Fibroblast of villous mesenchyme (primary cell): ENCODE measurements at places on chromosomes 12 and 14. TPM values are rescaled to one million over a fixed set of nuclear protein-coding genes. Genes with fewer than 3 reads are reported as not detected.

- no peak for DNase-seq
These were observed 12.2 kb upstream of the MYH7 start for GRCh38 chr14:23447361-23448350.

GRCh38 chr12:87332987-87333726 lies 696.0 kb downstream of the C12orf50 start:
- no peak for DNase-seq

- DNase-seq = peak; percentile 17
These were observed 20.0 kb upstream of the CLEC2D start for GRCh38 chr12:9649532-9649940.

GRCh38 chr14:86961106-86961716 lies 1031.8 kb downstream of the GALC start:
- DNase-seq = no peak

DNA sequence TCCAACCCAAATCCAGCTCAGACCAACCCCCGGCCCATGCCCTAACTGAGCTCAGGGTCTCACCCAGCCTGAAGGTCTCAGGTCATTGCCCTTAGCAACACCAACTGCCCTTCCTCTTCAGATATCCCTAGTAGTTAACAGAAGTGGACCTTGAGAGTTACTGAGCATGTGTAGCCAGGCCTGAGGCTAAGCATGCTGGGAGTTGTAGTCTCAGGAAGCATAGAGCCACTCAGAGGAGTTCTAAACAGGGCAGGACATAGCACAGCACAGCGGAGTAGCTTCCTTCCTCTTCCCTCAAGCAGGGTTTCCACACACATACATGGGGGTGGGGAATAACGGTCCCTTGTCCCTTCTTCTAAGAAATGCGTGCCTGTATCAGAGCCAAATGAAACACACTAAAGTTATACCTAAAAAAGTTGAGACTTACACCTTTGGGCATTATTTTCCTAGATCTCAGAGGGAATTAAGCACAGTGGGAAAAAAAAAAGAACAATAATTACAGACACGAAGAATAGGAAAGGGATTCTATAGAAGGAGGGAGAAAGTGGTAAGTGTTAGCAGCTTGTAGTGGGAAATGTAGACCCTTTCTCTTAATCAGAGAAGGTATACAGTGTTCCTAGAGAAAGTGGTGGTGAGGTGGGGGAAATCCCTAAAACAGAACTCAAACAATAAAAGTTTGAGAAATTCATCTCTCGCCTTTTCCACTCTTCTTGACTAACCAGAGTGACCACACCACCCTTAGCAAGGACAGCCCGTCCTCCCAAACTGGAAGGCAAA lies 4.4 kb downstream of the KMT2D start:
- peak; percentile 86 for DNase-seq

DNA sequence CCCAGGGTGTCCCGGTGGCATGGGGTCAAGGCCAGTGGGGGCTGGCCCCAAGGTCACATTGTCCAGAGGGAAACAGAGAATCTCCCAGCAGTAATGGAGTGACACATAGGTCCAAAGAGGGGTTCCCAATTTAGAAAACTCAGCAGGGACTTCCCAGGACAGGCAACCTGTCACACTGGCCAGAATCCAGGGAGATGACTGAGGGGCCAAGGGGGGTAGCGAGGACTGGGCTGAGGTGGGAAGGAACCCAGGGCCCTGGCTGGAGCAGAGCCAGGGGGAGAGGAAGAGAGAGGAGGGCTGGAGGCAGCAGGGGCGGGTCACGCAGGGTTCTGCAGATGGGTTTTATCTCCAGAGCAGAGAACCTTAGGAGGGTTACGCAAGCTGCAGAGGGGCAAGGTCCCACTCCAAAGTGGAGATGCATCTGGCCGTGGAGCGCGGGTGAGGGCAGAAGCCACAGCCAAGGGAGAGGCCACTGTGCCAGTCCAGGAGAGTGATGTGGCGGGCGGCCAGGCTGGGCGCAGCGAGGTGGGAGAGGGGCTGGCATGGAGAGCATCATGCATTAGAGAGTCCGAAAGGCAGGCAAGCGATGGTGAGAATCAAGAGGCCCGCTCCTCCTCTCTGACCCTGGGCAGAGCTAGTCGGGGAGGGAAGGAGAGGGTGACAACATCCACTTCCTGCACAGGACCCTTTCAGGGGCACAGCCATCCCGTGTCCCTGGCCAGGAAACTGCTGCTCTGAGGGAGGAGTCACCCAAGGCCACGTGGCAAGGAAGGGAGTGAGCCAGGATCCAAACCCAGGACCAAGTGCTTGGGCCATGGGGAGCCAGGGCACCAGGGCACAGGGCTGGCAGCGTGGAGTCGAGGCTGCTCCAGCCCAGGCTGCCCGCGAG lies 29.0 kb downstream of the NCOR2 start:
- DNase-seq = peak; percentile 75

DNA sequence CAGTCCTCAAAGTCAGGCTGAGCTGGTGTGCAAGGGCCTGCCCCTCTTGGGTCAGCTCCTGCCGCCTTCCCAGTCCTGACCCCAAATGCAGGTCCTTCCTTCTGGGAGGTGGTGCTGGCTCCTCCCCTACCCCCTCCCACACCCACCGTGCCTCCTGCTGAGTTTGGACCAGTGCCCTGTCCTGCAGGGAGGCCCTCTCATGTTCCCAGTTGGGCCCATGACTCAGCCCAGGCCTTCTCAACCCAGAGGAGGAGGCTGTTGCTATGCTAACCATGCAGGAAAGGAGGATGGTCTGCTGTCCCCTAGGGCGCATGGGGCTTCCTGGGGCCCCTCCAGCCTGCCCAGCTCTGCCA lies 4.4 kb downstream of the ZBTB42 start:
- DNase-seq = peak; percentile 54

DNA sequence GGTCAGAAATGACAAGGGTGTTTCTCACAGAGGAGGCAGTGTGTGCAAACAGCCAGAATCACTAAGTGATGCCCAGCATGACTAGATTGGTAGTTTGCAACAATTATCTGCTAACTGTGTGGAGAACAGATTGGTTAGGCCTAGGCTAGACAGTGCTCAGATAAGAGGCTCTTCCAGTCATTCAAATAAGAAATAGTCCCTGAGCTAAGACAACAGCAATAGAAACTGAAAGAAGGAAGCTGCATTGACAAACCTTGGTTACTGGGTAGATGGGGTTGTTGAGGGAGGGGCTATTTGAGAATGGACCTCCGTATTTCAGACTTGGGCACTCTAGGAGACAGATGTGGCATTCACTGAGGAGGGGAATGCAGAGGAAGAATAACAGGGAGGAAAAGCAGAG lies 255.0 kb upstream of the NPAS3 start:
- DNase-seq = no peak

The EPS8 gene
- total RNA-seq = 79.9 and 100 TPM in 2 replicates

The HCAR2 gene
- under 0.01 TPM in 1 of 2 replicates, not detected in the other for total RNA-seq

The CATSPERB gene
- under 0.01 TPM in 1 of 2 replicates, not detected in the other for total RNA-seq
